ENCODE measurements at places on chromosomes 3 and 15.

GRCh38 chr15:85727068-85727467 is 67.7 kb downstream of the KLHL25 start:
- no peak for DNase-seq

GRCh38 chr3:82080792-82081191 is 319.3 kb upstream of the GBE1 start:
- DNase-seq: no peak

GRCh38 chr3:128577711-128578110 is 72.9 kb downstream of the RPN1 start:
- DNase-seq: no peak

GRCh38 chr15:93819826-93820225 is 411.5 kb upstream of the MCTP2 start:
- DNase-seq: no peak

DNA sequence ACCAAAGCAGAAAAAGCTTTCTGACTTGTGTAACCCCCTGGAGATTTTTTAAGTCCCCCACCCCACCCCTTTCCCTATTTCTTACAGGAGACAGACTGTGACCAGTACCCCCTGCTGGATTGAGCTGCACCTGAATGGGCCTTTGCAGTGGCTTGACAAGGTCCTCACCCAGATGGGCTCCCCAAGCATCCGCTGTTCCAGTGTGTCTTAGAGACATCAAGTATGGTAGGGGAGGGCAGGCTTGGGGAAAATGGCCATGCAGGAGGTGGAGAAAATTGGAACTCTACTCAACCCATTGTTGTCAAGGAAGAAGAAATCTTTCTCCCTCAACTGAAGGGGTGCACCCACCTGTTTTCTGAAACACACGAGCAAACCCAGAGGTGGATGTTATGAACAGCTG is 64.1 kb downstream of the AAGAB start:
- no peak for DNase-seq

GRCh38 chr15:86756688-86757087 is 677.0 kb downstream of the AGBL1 start:
- DNase-seq: no peak

DNA sequence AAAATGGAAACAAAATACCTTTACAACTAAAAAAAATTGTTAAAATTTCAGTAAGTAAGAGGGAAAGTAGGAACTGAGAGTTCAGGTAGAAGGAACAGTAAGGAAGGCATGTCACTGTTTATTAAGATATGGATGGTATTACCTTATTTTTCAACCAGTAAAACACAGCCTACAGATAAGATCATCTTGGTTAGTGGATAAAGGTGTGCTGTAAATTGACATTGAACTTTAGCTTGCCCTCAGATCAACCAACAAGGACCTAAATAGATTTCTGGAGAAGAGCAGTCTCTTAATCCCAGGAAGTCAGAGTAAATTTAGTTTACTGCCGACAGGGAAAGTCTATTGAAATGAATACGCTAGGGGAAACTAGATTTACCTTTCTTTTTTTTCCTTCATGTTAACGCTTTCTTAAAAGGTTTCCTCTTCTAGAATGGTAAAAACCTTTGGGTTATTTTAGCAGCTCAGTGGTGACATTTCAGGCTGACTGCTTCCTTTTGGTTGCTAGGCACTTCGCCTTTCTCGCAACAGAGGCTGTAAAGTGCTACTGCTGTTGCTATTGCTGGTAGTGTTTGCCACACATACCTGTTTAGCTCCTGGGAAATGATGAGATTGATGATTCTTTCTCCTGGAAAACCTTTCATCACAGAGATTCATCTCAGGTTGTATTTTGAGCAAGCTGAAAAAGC is 12.9 kb downstream of the DZIP3 start:
- no peak for DNase-seq

DNA sequence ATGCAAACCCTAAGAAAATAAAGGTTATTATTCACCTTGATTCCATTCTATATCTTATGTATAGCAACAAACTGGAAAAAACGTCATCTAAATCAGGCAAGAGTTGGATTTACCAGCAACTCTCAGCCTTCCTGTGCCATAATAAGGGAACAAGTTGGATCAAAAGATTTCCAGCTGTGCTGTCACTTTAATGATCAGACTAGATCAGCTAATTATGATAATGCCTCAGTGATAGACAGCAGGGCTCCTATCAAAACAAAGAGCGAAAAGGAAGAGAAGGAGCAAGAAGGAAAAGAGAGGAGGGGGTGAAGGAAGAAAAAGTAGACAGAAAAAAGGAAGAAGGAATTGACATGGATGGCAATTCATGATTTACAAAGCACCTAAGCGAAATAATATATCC is 36.7 kb upstream of the BCL6 start:
- no peak for DNase-seq

DNA sequence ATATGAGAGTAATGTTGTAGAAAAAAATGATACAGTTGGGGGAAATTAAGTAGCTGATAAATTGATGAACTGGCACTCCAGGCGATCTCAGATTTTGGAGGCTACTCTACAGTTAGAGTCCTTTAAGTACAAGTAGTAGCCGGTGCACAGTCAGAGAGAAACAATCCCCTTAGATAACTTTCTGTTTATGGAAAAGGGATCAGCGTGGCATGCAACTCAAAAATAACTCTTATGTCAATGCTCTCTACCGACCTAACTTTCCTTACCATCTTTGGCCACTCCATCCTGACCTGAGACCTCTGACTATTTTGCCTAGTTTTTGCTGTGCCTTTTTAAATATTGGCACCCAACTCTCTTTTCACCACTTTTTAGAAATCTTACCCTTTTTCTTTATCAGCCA is 299.6 kb downstream of the UNC13C start:
- DNase-seq: no peak

GRCh38 chr15:81330366-81331090 is 6.6 kb upstream of the STARD5 start:
- no peak for DNase-seq

DNA sequence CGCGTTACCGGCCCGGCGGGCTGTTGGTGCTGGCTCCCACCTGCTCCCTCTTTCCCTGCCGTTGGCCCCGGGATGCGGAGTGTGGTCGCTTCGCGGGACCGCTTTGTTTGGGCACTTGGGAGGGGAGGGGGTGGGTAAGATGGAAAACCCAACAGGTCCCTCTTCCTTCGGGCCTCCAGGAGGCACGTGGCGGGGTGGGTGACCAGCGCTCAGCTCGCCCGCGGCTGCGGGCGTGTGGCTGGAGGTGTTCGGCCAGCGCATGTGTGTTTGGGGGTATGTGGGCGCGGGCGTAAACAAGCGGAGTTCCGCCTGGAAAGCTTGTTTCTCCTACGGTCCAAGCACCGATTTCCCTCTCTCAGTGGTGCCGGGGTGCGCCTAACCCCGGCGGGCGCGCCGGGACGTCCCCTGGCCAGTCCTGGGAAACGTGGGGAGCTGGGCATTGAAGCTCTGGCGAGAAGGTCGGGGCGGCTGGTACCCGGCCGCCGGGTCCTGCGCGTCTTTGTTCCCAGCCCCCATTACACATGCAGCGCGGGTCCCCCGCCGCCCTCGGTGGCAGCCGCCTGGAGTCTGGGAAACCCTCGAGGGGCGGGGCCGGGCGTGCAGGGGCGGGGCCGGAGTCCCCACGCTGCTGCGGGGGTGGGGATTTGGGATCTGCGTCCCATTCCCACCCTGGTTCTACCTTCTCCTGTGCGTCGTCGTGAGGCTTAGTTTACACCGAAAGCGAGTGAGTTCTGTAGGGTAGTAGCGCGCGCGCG is 1.4 kb downstream of the ACVR2B start:
- DNase-seq: peak; percentile 73

GRCh38 chr3:61685755-61686154 is 124.4 kb downstream of the PTPRG start:
- DNase-seq: no peak

DNA sequence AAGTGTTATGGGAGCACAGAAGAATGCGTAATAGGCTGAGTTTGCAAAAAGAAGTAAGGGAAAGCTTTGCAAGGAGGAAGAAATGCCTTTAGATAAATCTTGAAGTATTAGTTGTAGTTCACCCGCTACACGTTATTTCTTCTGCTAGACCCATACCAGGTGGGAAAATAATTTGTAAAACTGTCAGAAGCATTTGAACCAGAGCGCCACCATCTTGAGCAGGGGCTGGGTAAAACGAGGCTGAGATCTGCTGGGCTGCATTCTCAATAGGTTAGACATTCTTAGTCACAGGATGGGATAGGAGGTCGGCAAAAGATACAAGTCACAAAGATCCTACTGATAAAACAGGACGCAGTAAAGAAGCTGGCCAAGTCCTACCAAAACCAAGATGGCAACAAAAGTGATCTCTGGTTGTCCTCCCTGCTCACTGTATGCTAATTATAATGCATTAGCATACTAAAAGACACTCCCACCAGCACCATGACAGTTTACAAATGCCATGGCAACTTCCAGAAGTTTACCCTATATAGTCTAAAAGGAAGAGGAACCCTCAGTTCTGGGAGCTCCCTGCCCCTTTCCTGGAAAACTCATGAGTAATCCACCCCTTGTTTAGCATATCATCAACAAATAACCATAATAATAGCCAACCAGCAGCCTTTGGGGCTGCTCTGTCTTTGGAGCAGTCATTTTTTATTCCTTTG is 50.0 kb upstream of the ZNF280D start:
- DNase-seq: no peak

DNA sequence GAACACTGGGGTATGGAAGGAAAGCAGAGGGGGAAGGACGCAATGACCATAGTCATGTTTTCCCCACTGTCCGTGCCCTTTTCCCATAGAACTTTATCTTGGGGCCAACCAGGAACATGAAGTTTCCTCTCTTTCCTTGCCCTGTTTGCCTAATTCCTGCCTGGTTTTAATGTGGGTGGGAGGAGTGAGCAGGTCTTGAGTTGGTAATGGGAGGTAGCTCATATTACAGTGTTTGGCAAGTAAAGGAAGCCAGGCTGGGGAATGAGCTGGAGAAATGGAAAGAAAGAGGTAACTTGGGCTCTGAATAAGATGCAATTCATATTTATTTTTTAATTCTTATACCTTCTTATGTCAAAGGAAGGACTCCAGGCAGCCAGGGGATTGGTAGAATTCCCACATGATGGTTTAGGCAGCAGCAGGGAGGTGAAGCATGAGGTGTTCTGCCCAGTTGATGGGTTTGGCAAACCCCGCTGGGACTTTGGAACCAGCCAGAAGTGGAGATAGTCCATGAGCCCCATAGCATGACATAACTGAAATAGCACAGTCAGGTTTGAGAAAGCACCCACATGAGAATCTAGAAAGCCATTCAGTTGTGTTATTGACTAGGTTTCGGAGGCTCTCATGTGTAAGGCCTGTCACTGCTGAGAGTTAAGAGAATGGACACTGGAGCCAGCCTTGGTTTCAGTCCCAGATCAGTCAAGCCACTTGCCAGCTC is 60.0 kb downstream of the CCK start:
- DNase-seq: no peak

- DNase-seq: no peak
These were observed 277.5 kb upstream of the AGTR1 start for GRCh38 chr3:148420242-148420641.

- no peak for DNase-seq
These were observed 58.7 kb downstream of the RPN1 start for GRCh38 chr3:128591738-128592426.

- no peak for DNase-seq
These were observed 105.5 kb upstream of the MRPL3 start for GRCh38 chr3:131608296-131608695.

GRCh38 chr3:99938270-99938911 is 120.7 kb downstream of the CMSS1 start:
- DNase-seq: no peak

- DNase-seq: no peak
These were observed 150.6 kb upstream of the TGFBR2 start for GRCh38 chr3:30455840-30456239.

DNA sequence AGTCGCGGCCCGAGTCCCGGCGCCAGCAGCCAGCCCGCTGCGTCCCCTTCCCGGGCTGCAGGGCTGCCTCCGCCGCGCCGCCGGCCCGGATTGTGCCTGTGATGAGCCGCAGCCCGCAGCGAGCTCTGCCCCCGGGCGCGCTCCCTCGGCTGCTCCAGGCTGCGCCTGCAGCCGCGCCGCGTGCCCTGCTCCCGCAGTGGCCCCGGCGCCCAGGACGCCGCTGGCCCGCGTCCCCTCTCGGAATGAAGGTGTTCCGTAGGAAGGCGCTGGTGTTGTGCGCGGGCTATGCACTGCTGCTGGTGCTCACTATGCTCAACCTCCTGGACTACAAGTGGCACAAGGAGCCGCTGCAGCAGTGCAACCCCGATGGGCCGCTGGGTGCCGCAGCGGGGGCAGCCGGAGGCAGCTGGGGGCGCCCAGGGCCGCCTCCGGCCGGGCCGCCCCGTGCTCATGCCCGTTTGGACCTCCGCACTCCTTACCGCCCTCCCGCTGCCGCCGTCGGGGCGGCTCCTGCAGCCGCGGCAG is 1.2 kb downstream of the CHST2 start:
- peak; percentile 68 for DNase-seq

GRCh38 chr3:71228156-71228866 is 355.2 kb downstream of the FOXP1 start:
- no peak for DNase-seq

DNA sequence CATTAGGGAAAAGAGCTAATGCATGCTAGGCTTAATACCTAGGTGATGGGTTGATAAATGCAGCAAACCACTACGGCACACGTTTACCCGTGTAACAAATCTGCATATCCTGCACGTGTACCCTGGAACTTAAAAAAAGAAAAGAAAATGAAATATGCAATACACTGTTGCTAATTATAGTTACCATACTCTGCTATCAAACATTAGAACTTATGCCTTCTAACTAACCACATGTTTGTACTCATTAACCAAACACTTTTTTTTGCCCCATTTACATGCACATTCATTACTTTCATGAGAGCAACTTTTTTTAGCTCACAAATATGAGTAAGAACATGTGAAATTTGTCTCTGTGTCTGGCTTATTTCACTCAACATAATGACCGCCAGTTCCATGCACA is 253.1 kb downstream of the CGGBP1 start:
- no peak for DNase-seq

GRCh38 chr3:71348831-71349230 is 234.7 kb downstream of the FOXP1 start:
- no peak for DNase-seq

- DNase-seq: no peak
These were observed 58.1 kb upstream of the LCTL start for GRCh38 chr15:66623801-66624453.

- no peak for DNase-seq
These were observed 157.6 kb downstream of the TBL1XR1 start for GRCh38 chr3:177039490-177040274.

Measured in heart left ventricle (tissue), 16 donors.